ENCODE measurements at places on chromosomes 13 and 19. TPM values are rescaled to one million over a fixed set of nuclear protein-coding genes. Genes with fewer than 3 reads are reported as not detected.

- DNase-seq: peak; percentile 39
Measured at GRCh38 chr13:109785141-109785891, 1.1 kb downstream of the IRS2 start.

The CGB8 gene
- total RNA-seq: not detected

GRCh38 chr13:100392709-100393630 is 195.6 kb downstream of the GGACT start:
- DNase-seq: peak; percentile 90

DNA sequence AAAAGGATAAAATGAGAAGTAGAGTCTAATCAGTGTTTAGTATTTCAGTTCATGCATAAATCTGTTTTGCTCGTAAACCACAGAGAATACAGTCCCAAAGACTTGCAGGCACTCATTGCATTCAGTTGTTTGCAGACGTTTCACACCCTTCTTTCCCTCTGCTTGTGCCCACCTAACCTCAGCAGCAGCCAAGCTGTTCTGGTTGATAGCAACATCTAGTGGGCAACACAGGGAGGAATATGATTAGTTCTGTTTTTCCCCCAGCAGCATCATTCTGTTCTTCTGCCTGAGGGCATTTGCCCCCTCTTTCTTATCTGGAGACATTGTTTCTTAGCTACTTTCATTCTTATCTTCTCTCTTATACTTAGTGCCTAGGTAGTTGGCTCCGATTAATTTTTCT is 135.6 kb downstream of the PAN3 start:
- no peak for DNase-seq

- DNase-seq: no peak
Measured at GRCh38 chr19:55520691-55521292, 16.1 kb downstream of the SBK2 start.

DNA sequence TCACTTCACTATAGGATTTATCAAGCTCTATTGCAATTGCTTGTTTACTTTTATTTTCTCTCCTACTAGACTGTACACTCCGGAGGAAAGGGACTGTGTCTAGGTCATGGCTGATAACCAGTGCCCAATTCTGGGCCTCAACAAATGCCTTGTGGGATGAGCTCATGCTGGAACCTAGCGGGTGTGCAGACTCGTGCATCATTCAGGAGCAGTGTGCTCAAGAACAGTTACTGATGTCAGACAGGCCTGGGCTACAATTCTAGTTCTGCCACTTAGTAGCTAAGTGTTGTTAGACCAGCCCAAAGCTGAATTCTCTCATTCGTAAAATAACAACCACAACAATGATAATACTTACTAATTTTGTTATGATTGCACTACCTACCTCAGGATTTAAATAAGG is 95.4 kb downstream of the CYSLTR2 start:
- DNase-seq: no peak

The SHC2 gene
- total RNA-seq: 0.23 TPM

DNA sequence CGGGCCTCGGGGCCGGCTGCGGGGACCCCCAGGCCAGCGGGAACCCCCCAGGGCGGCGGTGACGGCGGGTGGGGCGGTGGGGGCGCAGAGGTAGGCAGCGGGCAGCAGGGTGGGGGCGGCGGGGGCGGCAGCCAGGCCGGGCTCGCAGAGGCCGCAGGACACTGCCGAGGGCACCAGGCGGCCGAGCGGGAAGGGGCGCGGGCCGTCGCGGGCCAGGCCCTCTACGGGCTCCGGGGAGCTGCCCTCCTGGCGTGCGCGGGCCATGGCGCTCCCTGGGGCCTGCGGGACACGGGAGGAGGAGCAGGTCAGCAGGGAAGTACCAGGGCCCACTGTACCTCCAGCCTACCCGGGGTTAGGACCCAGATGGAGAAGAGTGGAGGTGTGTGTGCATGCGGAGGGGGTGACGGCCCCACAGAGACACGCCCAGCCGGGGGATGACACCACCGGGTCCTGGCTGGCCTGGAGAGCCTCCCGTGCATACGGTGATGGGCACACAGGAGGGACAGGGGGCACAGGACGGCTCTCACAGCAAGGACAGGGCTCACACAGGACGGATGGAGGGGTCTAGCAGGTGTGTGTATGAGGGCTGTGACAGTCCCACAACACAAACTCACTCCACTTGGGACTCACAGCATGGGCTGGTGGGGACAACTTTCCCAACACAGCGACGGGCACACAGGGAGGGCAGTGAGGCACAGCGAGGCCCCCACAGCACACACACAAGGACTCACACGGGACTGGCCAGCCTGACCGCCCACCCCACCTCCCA is 2.6 kb downstream of the BBC3 start:
- DNase-seq: peak; percentile 47

DNA sequence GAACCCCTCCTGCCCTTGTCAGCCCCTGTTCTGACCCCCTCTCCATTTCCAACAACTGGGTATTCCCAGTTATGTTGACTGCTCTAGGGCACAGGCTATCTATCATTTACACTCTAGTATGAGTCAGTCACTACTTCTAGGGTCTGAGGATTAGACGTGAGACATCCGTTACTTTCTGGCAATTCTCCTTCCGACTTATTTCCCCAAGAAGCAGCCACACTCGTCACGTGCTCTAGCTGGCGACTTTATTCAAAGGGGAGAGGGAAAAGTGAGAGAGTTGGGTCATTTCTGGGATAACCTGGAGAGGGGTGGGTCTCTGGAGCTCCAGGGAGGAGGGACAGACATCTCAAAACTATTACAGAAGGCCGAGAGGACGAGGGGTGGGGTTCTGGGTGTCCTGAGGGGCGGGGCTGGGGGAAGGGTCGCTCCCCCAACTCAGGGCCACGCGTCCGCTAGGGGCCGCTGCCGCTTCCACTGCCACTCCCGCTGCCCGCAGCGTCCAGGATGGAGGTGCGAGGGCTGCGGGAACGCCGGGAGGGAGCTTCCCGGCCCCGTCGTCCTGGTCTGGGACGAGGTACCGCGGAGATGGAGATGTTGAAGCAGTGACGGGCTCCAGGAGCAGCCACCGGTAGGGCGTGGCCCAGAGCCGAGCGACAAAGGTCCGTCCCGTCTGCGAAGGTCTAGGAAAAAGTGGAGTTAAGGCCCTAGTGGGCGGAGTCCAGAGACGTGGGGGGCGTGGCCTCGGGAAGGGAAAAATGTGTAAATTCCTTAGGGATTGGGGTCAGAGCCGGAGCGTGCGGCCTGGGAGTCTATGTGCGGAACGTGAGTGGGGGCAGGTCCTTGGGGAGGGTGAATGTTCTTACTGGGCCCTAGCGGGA is 8.9 kb downstream of the RTBDN start:
- no peak for DNase-seq

- peak; percentile 63 for DNase-seq
Measured at GRCh38 chr13:105196052-105196451, 1339.4 kb downstream of the EFNB2 start.

The GPR42 gene
- total RNA-seq: not detected

The MAP4K1 gene
- total RNA-seq: 1.5 TPM
